ENCODE measurements at places on chromosomes 16 and 17.

DNA sequence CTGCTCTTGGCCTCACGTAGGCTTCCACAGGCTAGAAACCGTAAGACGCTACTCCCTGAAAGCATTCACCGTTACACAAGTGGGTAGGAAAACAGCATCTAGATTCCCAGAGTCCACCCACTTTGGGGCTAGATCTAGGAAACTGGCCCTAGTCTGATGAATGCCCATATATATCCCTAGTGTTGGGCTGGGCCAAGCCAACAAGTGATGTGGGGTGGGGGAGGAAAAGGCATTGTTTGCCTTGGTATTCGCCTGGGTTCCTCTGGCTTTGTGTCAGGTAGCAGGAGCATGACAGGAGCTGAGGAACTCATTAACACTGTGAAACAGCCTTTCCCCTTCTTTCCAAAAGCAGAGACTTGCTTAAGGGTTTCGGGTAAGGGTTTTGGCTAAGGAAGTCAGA lies 112.4 kb downstream of the SMG6 start:
- DNase-seq, result peak; percentile 23

- no peak for DNase-seq
Observed at GRCh38 chr16:20167323-20167722, 93.6 kb upstream of the GPR139 start.

- DNase-seq, result no peak
Observed at GRCh38 chr17:28841901-28842281, 699 bp downstream of the FAM222B start.

DNA sequence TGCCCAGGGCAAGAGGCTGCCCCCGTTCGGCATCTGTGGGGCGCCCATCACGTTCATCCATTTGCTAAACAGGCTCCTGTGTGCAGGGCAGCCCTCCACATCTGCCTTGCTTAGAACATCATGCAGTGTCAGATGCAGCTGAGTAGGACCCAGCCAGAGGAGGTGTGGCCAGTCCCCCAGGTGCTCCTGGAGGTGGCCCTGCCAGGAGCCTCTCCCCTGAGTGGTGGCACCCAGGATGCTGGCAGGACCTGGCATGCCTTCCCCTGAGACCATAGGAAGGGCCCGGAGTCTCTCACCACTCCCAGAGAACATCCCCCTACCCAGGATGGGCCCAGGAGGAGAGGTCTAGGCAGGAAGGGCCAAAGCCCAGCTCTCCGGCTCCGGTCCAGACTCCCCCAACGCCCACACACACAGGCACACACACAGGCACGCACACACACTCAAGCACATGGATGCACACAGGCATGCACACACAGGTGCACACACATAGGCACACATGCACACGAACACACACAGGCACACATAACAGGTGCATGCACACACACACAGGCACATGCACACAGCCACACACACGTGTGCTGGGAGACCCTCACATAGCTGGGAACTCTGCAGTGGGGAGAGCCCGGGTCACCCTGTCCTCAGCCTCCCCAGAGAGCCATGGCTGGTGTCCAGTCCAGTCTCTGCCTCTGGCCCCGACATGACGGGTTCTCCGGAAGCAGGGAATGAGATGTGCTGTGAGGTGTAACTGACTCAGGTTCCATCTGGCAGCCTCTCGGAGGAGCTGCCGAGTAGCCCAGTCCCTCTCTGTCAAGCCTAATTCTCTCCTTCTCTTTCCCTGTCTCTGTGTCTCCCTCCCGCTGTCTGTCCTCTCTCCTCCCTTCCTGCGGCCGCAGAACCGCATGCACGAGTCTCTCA lies 74.6 kb downstream of the AMFR start:
- DNase-seq, result no peak

DNA sequence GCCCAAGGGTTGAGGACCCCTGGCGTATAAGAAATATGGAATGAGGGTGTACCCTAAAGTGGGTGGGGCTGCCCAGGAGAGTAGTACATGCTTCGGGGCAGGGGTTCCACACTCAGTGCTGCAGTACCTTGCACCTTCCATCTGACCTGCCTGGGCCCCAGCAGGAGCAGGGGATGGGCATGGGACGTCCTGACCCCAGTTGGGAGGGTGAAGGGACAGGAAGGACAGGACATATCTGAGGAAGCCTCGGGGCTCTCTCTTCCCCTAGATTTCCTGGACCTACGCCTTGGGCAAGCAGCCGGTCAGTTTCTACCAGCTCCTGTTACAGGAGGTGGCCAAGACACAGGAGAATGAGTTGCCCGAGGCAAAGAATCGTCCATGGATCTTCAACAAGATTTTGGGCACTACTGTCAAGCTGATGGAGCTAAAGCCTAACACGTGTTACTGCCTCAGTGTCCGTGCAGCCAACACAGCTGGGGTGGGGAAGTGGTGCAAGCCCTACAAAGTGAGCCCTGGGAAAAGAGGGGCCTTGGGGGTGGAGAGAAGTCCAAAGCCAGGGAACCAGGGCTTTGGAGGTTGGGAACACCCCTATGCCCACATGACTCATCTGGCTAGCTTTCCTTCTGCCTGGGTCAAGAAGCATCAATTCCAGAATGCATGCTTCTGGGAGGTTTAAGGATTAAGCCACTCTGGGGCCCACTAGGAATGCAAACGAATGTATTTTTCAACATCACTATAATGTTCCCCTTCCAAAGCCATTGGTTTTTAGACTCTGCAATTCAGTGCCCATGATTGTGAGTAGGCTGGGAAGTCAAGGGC lies 7.9 kb downstream of the FNDC8 start:
- DNase-seq, result no peak

- DNase-seq, result no peak
Observed at GRCh38 chr17:78135858-78136500, 5.4 kb downstream of the TMC8 start.

DNA sequence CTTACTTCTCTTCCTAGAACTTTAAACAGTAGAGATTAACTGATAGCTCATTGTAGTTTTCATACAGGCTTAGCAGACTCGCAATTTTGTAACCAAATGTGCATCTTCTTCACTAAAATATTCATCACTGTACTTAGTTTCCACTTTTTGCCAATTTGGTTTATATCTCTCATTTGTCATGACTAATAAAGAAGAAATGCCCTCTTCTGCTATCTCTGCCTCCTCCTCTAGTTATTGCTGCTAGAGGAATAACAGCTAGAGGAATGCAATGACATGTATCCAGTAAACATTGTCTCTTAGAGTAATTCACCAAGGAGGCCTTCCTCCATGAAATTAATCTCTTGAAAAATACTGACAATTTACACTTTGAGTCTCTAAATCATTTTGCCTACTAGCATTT lies 115.5 kb upstream of the COX10 start:
- DNase-seq, result no peak

GRCh38 chr17:67274466-67274865 lies 29.5 kb upstream of the HELZ start:
- no peak for DNase-seq

DNA sequence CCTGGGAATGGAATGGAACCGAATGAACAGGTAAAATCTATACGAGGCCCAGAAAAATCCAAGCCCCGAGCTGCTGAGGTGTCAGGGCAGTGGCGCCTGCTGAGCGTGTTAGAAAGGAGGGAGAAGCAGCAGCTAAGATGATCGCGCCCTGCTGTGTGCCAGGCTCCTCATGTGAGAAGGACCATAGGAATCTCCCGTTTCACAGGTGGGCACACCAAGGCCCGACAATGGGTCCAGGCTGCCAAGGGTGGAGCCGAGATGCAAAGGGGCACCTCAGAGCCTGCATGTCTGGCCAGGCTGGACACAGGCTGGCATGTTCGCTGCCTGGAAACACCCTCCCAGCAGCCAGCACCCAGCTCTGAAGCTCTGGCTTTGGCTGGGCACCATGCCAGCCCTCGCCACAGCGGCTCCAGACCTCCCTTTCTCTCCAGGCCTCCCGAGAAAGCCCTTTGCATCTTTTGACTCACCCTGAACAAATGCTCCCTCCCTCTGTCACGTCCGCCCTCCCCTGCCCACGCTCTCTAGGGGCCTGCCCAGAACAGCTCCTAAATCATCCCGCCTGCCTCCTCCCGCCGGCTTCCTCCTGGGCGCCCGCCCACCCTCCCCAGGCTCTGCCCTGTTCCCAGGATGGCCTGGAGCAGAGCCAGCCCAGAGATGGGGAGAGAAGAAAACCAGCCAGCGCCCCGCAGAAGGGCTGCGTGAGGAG lies 217.8 kb upstream of the GSE1 start:
- DNase-seq, result no peak

DNA sequence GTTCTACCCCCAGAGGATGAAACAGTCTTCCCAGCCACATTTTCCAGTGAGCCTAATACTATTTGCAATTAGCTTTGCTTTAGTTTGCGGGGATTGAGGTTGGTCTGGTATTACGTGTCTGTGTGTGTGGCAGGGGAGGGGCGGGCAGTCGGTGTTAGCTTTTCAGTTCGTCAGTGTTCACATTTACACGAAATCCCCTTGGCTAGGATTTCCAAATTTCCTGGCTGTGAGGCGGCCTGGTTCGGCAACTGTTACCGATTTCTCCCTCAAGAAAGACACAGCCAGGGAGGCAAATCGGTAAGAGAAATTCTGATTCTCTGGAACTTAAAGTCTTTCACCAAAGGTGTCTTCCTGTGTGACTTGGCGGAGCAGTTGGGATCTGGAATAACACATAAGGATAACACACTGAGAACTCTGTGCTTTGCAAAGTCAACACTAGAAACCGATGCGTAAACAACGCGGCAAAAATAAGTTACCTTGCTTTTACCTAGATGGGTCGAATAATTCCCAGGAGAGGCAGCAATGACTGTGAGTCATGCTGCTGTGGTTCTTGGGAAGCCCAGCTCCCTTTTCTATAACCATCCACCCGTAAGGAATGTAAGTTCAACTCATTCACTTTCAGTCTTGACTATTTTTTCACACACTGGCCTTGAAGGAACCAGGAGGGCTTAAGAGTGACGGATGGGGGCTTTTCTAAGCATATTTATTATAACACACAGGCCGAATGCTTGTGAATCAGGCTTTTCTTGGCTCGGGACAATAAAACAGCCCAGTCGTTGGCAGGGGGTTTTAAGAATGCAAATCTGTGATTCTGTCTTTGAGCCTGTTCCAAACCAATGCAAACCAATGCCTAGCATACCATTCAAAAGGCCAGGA lies 24.2 kb downstream of the GPRC5B start:
- peak; percentile 56 for DNase-seq

DNA sequence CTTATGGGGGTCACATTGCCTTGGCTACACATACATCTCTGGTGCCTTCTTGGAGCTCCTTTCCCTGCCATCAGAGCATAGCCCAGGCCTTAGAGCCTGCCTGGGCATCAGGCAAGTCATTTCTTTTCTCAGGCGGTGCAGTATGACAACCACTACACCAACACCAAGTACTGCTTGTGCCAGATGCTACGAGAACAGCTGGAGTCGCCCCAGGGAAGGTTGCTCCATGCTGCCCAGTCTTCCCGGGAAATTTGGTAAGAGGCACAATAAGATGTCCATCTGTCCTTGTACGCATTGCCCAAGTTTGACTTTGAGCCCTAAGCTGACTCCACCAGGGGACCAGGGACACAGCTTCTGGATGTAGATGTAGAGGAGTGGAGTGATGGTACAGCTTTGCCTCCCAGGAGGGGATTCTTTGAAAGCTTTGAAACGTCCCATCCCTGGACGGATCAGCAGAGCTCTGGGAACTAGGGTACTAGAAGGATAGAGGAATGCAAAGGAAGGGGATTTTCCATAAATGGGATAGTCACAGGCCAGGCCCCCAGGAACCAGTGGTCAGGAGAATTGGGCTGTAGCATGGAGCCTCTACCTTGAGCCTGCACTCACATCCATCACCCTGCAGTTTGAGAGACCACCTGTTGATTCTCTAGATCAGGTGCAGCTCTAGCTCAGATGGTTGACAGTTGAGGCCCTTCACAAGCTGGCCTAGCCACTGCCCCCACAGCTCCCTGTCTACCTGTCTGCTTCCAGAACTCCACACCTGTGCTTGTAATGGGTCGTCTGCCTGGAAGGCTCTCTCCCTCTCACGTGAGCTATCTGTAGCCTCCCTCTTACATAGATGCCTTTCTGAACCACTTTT lies 11.0 kb upstream of the NFATC3 start:
- DNase-seq, result no peak

- peak; percentile 82 for DNase-seq
Observed at GRCh38 chr17:29572691-29573557, 4.4 kb downstream of the TP53I13 start.

- peak; percentile 30 for DNase-seq
Observed at GRCh38 chr17:74404218-74404617, 27.7 kb upstream of the GPRC5C start.

- DNase-seq, result no peak
Observed at GRCh38 chr16:23061669-23062068, 87.6 kb downstream of the USP31 start.

GRCh38 chr16:20325005-20325404 lies 2.3 kb downstream of the GP2 start:
- DNase-seq, result no peak

GRCh38 chr16:79404571-79404970 lies 196.0 kb downstream of the MAF start:
- DNase-seq, result no peak

- peak; percentile 94 for DNase-seq
Observed at GRCh38 chr17:49497148-49498028, 2.3 kb downstream of the NGFR start.

DNA sequence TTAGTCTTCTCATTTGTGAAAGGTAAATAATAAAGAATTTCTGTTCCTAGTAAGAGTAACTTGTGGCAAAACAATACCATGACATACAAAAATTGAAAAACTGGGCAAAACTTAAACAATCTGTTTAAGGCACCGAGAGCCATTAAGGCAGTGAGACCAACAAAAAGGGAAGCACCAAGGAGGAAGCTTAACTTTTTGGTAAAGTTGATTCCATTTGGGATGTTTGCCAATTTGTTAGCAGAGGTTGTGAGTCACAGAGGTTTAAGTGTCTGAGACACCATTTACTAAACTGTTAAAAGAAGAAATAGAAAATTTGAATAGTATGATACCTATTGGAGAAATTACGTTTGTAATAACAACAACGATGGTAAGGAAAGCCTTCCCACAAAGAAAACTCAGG lies 4.9 kb downstream of the SLC35G3 start:
- DNase-seq, result no peak

- DNase-seq, result no peak
Observed at GRCh38 chr16:75273054-75273925, 21.9 kb upstream of the BCAR1 start.

- DNase-seq, result peak; percentile 85
Observed at GRCh38 chr17:8223356-8224126, 13.2 kb upstream of the AURKB start.

DNA sequence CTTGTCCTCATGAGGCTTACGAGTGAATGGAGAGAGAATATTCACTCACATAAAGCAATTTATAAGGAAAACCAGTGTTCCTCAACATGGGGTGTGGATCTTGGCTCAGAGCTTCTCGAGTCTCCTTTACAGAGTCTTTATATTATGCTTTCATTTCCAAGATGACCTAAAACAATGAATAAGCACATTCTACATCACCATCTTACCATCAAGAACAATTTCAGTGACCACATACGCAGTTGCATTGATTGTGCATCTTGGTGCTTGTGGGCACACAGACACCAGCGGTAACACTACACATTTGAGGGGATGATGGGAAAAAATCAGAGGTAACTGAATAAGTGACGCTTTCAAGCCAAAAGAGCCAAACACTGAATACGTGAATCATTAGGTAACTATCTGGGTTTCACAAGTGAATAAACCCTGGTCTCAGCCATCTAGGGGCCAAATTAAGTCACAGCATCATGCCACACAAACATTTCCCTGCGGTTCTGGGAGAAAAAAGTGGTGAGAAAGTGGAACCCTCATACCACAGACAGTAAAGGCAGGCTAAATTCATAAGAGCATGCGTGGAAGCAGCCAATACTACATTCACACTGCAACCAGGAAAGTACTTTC lies 9.4 kb downstream of the CWC25 start:
- no peak for DNase-seq

- DNase-seq, result peak; percentile 89
Observed at GRCh38 chr17:40122999-40123810, 1.4 kb downstream of the MSL1 start.
